Vagina (tissue), 2 donors: ENCODE measurements at places on chromosomes 12 and 14. TPM values are rescaled to one million over a fixed set of nuclear protein-coding genes. Genes with fewer than 3 reads are reported as not detected.

DNA sequence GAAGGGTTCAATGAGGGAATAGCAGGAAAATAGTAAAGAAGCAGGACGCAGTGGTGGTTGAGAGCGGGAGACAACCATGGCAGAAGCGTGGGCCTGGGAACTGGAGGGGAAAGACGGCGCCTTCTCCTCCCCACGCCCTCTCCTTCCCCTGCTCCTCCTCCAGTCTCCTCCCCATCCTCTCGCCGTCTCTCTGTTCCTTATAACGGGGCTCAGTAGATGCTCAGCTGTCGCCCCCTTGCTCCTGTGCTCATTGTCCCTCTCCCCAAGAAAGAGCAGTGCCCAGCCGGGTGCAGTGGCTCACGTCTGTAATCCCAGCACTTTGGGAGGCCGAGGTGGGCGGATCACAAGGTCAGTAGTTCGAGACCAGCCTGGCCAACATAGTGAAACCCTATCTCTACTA is 142.0 kb downstream of the BCL11B start:
- H3K36me3 ChIP-seq = no peaks in the 10 kb centered on the region
- peaks cover 15% of the 10 kb centered on the region for H3K4me1 ChIP-seq
- no peak for DNase-seq
- H3K4me3 ChIP-seq = no peak overlapping the region

DNA sequence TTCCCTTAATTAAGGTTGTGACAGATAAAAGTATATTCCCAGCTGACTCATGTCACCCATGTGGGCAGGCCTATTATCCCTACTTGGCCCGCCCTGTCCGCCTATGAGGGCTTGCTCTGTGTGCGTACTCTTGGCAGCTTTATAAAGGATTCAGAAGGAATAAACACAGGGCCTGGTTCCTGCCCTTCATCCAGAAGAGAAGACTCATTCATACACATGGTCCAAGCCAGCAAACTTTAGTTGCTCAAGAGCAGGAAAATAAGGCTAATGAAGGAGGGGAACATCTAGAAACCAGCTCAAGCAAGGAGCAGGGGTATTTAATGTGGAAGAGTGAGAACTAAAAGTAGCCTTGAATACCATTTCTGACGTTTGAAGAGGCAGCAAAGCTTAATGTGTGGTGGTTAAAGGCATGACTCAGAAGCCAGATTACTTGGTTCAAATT is 141.9 kb downstream of the CRADD start:
- no peak for DNase-seq
- H3K36me3 ChIP-seq = no peaks in the 10 kb centered on the region
- H3K27ac ChIP-seq = peak overlapping the region; percentile 76

Gene PTCSC3
- total RNA-seq = not detected

Gene ST8SIA1
- total RNA-seq = 5.2 TPM

- no peaks in the 10 kb centered on the region for H3K36me3 ChIP-seq
- DNase-seq = no peak
- H3K4me3 ChIP-seq = peak overlapping the region; percentile 54
Measured at GRCh38 chr12:388541-389141, 479 bp downstream of the KDM5A start.

Gene HCAR2
- total RNA-seq = 7.9 TPM

- DNase-seq = no peak
- H3K36me3 ChIP-seq = no peaks in the 10 kb centered on the region
- H3K4me1 ChIP-seq = no peaks in the 10 kb centered on the region
- H3K4me3 ChIP-seq = no peak overlapping the region
- H3K27ac ChIP-seq = no peak overlapping the region
- H3K27me3 ChIP-seq = no peaks in the 10 kb centered on the region
Measured at GRCh38 chr12:27344246-27344645, 11.6 kb downstream of the BMAL2 start.

DNA sequence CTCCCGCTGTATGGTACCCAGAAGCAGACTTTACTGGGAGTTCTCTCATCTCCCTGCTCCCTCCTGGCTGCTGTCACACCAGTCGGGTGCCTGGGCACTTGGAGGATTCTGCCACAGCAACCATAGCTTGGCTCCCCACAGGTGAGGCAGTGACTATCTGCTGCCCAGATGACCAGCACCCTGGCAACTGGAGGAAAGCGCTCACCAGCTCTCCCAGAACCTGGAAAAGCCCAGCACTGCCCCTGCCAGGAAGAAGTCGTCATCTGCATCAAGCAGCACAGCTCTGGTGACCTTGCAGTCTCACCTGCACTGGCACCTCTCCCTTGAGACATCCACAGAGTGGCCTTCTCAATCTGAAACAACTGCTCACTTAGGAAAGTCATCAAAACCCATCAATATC is 31.9 kb upstream of the TC2N start:
- H3K27ac ChIP-seq = peak overlapping the region; percentile 60
- DNase-seq = no peak
- no peaks in the 10 kb centered on the region for H3K27me3 ChIP-seq
- H3K4me1 ChIP-seq = peaks cover 48% of the 10 kb centered on the region

Gene FAM90A1
- total RNA-seq = not detected

DNA sequence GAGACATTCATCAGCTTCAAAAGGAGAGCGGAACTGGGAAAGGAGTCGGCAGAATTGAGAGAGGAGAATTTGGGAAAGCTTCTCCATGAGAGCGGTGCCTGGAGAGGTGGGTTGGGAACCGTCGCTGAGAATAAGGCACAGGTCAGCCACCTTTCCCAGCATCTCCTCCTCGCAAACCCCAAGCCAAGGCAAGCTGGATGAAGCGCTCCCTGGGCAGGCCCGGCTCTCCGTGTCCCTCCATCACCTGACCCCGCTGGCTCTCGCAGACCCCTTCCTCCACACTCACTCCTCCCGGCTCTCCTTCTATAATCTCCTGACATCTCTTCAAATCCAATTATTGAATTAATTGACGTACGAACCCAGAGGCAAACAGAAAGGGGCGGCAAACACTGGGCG is 18.9 kb upstream of the ATP5MC2 start:
- DNase-seq = no peak
- H3K36me3 ChIP-seq = no peaks in the 10 kb centered on the region
- H3K4me3 ChIP-seq = no peak overlapping the region
- peaks cover 27% of the 10 kb centered on the region for H3K4me1 ChIP-seq

GRCh38 chr12:30417697-30418231 is 277.9 kb downstream of the IPO8 start:
- DNase-seq = no peak
- H3K27ac ChIP-seq = no peak overlapping the region
- H3K27me3 ChIP-seq = no peaks in the 10 kb centered on the region
- no peaks in the 10 kb centered on the region for H3K36me3 ChIP-seq
- H3K4me3 ChIP-seq = no peak overlapping the region

Gene GALNT6
- total RNA-seq = 12.5 TPM

GRCh38 chr14:106318700-106319099 is 792.3 kb downstream of the TMEM121 start:
- H3K4me1 ChIP-seq = no peaks in the 10 kb centered on the region
- H3K4me3 ChIP-seq = no peak overlapping the region
- no peaks in the 10 kb centered on the region for H3K36me3 ChIP-seq
- H3K27me3 ChIP-seq = no peaks in the 10 kb centered on the region

Gene SAMD15
- not detected for total RNA-seq

DNA sequence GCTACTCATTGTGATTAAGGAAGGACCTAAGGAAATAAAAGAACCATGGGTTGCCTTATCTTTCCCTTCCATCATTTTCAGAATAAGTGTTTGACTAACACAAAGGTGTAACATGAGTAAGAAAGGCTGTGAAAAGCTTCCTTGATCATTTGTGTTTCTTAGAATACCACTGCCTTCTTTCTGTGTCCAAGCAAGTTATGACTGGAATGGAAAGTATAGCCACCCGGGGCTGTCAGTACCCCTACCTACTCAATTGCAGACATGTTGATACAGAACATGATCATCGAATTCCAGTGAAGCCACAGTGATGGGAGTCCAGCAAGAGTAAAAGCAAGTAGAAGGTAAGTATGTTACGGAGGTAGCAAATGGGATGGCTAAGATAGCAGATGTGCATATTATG is 209.8 kb downstream of the PELI2 start:
- H3K27me3 ChIP-seq = no peaks in the 10 kb centered on the region
- no peak overlapping the region for H3K27ac ChIP-seq
- no peak for DNase-seq
- H3K4me3 ChIP-seq = no peak overlapping the region
- H3K4me1 ChIP-seq = peaks cover under 1% of the 10 kb centered on the region
- H3K36me3 ChIP-seq = no peaks in the 10 kb centered on the region

Gene MAGOHB
- total RNA-seq = 7.9 TPM

DNA sequence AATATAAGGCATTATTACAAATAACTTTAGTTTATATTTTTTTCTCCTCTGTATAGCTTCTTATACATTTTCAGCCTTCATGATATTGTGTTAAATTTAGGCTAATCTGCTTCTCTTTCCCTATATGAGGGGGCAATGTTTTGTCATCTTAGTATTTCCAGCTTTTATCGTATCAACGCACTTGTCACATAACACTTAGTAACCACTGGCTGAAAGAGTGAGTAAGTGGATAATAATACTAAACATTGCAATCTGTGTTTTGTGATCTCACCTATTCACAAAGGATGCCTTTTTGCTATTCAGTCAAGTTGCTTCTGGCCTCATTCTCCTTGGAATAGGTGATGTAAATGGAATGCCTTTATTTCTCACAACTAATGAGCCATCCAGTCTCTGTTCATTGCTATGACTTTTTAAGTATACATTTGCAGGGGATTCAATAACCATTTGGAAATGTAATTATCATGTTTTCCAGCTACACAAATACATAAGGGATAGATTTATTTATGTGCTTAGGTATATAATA is 260.9 kb downstream of the BMP4 start:
- no peaks in the 10 kb centered on the region for H3K36me3 ChIP-seq
- no peak overlapping the region for H3K4me3 ChIP-seq
- DNase-seq = no peak
- H3K4me1 ChIP-seq = no peaks in the 10 kb centered on the region
- no peaks in the 10 kb centered on the region for H3K27me3 ChIP-seq

Gene P3H3
- total RNA-seq = 37.3 TPM

DNA sequence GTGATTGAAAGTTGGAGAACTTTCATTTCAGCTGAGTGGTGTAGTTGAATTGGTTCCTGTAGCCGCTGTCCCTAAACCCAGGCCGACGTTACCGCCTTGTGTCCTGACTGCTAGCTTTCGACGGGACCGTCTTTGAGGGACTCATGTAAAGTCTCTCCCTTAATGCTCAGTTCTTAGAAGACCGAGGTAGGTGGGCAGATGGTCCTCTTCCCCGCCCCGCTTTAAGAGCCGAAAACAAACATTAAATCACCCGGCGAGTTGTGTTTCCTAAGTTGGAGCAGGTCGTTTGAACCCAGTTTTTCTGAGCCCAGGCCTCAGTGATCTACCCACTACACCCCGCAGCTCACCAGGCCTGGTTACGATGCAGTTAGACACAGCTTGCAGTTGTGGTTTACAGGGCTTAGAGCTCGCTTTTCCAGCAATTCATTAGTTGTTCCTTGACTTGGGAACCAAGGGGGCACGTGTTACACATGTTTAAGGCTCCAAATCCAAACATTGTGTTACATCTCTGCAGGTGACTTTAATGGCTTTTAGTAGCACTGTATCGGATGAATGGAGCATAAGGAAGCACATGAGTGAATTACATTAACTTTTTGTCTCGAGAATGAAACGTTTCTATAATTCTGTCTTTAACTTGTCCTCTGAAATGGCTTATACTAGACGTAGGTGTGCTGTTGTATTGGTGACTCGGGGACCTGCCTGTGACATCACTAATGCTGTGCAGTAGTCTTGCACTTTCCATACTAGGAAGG is 790 bp downstream of the NEDD1 start:
- DNase-seq = no peak
- peaks cover 12% of the 10 kb centered on the region for H3K4me1 ChIP-seq
- H3K27me3 ChIP-seq = no peaks in the 10 kb centered on the region
- no peaks in the 10 kb centered on the region for H3K36me3 ChIP-seq
- H3K27ac ChIP-seq = peak overlapping the region; percentile 92
- peak overlapping the region; percentile 94 for H3K4me3 ChIP-seq

DNA sequence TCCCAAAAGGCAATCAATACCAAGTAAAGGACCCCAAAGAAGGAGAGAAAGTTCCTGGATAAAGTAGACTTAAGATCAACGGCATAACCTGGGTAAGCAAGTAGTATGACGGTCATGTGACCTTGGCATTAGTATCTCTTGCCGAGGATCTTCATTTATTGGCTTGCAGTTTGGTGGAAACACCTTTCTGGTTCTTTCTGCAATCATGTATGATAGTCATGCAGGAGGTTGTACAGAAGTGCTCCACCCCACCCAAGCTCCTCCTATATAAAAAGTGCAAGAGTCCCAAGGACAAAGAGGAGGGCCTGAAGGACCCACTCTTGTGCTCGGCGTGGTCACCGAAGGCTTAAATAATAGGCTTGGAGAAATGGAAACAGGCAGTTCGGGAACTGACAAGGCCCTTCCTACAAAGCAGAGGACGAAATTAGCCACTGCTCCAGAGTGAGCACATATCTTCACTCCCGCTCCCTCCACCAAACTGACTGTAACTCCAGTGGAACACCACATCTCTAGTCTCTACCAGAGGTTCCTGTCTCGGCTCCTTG is 750 bp downstream of the CS start:
- peak overlapping the region; percentile 84 for H3K27ac ChIP-seq
- no peaks in the 10 kb centered on the region for H3K36me3 ChIP-seq
- H3K4me3 ChIP-seq = peak overlapping the region; percentile 96
- peaks cover 57% of the 10 kb centered on the region for H3K4me1 ChIP-seq

DNA sequence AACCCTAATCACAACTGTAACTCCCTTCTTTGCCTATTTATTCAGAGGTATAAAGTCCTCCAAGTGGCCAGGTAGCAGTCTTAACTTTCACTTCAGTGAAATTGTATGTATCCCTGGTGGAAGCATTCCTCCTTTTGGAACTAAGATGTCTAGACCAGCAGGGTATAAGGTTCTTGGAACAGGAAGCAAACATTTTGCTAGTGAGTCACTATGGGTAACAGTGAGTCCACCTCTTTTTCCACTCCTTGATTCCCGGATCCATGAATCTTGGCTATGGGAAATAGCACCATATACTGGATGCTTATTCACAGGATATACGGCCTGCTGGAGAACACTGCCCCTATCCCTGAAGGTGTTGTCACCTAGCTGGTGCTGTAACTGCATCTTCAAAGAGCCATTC is 80.2 kb downstream of the KCNA5 start:
- no peaks in the 10 kb centered on the region for H3K27me3 ChIP-seq
- H3K27ac ChIP-seq = no peak overlapping the region
- H3K4me1 ChIP-seq = no peaks in the 10 kb centered on the region
- H3K4me3 ChIP-seq = no peak overlapping the region

Gene GSC
- total RNA-seq = 1.7 TPM

GRCh38 chr12:111102102-111102739 is 181.8 kb upstream of the MYL2 start:
- H3K36me3 ChIP-seq = no peaks in the 10 kb centered on the region
- DNase-seq = no peak
- H3K27ac ChIP-seq = no peak overlapping the region

Gene TAS2R7
- total RNA-seq = not detected

- DNase-seq = no peak
- H3K27me3 ChIP-seq = no peaks in the 10 kb centered on the region
- peaks cover 19% of the 10 kb centered on the region for H3K4me1 ChIP-seq
- H3K27ac ChIP-seq = no peak overlapping the region
- no peak overlapping the region for H3K4me3 ChIP-seq
Measured at GRCh38 chr12:51871918-51872688, 15.8 kb upstream of the ANKRD33 start.

- no peak overlapping the region for H3K4me3 ChIP-seq
- H3K27me3 ChIP-seq = no peaks in the 10 kb centered on the region
- no peak for DNase-seq
- no peak overlapping the region for H3K27ac ChIP-seq
- H3K4me1 ChIP-seq = peaks cover 4% of the 10 kb centered on the region
- H3K36me3 ChIP-seq = no peaks in the 10 kb centered on the region
Measured at GRCh38 chr12:116867523-116867922, 13.7 kb downstream of the HRK start.
